ENCODE measurements at places on chromosomes 3 and 15. TPM values are rescaled to one million over a fixed set of nuclear protein-coding genes. Genes with fewer than 3 reads are reported as not detected.
A peak's percentile ranks its signal among the peaks of the same experiment; 100 is the strongest.

DNA sequence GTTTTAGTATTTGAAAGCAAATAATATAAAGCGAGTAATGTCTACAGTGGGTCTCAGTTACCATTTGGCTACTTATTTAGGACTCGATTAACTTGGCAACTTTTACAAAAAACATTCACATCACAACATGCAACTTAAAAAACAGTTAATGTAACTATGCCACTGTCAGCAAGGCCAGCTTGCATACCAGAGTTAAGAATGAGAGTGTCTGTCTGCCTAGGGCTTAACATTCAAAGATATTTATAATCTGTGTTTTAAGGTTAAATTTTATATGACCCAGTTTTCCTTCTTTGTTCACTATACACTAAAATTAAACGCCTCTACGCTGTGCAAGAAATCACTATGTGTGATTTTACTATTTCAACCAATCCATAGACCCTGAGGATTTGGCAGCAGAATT is 5.2 kb upstream of the CDAN1 start:
- no peak for DNase-seq

DNA sequence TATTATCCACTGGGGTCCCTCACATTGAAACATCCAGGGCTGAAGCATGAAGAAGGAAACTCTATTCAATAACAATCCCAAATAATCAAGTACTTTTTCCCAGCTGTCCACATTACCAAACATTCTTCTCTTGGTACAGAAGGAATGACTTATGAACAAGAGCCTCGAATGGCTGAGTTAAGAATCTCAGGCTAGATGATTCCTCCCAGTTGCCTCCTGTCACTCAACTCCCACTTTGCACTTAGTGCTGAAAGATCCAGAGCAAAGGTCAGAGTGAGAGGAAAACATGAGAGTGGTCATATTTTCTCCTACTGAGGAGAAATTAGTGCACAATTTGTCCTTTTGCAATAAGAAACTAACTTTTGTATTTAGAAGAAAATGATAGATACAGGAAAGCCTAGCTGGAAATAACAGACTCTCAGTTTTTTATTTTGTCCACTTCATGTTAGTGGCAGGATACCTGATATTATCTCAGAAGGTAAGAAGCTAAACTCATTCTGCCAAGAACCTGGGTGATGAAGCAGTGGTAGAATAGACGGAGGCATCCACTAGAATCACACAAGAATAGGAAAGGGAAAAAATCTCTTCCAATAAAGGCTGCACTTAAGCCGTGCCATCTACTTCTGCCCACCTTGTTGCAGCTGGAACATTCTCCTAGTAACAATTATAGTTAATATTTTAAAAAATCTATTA is 46.2 kb downstream of the GADL1 start:
- no peak for DNase-seq

DNA sequence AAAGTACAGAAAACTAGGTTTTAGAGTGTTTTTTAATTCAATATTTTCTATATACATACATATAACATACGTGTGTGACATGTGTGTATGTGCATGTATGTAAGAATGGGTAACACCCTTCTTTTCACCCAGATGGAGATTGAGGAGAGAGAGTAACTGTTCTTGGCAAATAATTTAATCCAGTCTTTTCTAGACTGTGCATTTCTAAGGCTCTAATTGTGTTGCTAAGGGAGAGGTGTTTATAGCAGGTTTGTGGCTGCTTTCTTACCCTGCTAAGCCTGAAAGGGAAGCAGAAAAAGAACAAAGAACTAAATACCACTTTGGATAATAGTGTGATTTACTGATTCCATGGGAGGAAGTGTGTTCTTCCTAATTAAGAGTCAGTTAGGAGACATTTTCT is 46.0 kb upstream of the ALDH1L1 start:
- DNase-seq = no peak

DNA sequence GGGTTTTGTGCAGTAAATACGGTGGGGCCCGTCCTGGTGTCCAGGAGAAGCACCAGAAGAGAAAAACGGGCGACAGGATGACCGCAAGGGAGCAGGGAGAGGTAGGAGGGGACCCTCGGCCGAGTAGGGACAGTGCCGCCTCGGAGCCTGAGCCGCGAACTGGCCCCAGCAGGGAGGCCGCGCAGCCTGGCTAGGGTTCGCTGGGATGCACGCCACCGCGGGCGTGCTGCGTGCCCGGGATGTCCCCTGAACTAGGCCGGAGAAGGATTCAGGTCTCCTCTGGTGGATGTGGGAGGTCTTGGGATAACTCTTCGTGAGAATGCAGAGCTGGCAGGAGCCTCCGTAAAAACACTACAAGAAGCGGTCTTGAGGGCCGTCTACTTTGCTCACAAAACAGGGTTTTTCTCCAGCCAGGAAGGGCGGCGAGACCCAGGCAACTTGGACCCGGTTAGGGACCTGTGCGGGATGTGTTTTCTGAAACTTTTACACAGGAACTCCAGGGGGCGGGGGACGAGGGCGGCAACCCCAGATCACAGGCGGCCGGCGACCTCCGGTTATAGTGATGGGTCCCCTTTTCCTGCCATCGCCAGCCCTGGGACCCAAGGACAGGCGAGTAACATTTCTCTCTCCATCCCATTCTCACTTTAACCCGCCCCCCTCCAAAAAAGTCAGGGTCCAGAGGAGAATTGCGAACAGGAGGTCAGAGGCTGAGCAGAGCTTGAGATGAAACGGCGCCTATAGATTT is 35.5 kb downstream of the NR2F2 start:
- DNase-seq = no peak

DNA sequence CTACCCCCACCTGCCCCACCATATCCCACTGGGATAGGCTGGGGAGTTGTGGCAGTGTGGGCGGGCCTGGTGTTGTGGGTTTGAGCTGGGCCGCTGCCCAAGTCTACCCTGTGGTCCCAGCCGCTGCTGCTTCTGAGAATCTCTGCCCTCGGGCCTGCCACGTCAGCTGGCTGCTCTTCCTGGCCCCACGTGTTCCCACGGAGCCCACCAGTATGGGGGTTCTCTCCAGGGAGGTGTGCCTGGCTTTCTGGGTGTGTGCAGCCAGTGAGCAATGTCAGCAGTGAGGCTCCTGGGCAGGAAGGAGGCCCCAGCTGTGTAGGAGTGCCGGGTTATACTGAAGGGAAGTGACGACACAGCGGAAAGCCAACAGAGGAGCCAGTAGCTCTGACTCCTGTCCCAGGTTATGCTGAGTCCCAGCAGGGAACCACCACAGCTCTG is 10.5 kb downstream of the GNAI2 start:
- peak; percentile 94 for DNase-seq

DNA sequence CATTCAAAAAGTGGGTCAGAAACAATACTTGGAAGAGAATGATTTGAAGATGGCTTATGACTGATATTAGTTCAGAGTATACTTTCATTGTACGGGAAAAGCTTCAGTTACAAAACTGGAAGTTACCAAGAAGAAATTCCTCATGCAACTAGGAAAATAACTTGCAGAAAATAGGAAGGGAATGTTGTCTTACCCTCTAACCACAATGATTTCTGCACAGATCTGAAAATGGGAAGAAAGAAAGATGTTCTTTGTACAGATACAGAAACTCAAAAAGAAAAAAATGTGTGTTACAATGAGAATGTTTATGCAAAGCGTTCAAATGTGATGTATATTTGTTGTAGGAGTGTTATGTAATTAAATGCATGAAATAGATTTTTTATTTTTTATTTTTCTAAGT is 3.7 kb downstream of the ZNF280D start:
- no peak for DNase-seq

- no peak for DNase-seq
Observed at GRCh38 chr3:160588023-160588422, 22.7 kb upstream of the KPNA4 start.

- DNase-seq = no peak
Observed at GRCh38 chr3:133986311-133986710, 43.4 kb downstream of the SLCO2A1 start.

GRCh38 chr3:122694966-122695365 is 14.3 kb downstream of the PARP14 start:
- DNase-seq = no peak

GRCh38 chr3:140316868-140317400 is 360.9 kb upstream of the TRIM42 start:
- no peak for DNase-seq

DNA sequence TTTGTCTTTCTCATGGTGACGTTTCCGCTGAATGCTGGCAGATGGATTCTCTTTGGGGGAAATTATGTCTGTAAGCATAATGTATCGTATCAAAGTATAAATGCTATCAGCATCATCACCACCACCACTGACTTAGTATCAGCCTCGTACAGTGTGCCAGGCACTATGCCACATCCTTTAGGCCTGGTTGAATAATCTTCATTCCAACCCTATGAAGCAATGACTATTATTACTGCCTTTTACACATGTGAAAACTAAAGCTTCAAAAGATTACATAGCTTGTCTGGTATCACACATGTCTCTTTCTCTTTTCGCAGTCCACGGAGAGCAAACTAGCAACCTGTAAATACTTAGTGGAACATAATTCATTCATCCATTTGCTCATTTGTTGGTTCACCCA is 166.7 kb upstream of the PRICKLE2 start:
- no peak for DNase-seq

GRCh38 chr15:88959445-88959844 is 46.3 kb upstream of the MFGE8 start:
- no peak for DNase-seq

- DNase-seq = no peak
Observed at GRCh38 chr3:46542344-46542743, 23.8 kb downstream of the LRRC2 start.

GRCh38 chr15:77019521-77020331 is 24.8 kb downstream of the PSTPIP1 start:
- peak; percentile 75 for DNase-seq

- DNase-seq = no peak
Observed at GRCh38 chr15:34718681-34719665, 35.8 kb downstream of the GJD2 start.

GRCh38 chr3:141275032-141275422 is 43.4 kb downstream of the PXYLP1 start:
- DNase-seq = peak; percentile 51

- no peak for DNase-seq
Observed at GRCh38 chr15:27499719-27500118, 528.7 kb downstream of the GABRG3 start.

GRCh38 chr3:159455741-159456181 is 532.9 kb upstream of the IL12A start:
- no peak for DNase-seq

DNA sequence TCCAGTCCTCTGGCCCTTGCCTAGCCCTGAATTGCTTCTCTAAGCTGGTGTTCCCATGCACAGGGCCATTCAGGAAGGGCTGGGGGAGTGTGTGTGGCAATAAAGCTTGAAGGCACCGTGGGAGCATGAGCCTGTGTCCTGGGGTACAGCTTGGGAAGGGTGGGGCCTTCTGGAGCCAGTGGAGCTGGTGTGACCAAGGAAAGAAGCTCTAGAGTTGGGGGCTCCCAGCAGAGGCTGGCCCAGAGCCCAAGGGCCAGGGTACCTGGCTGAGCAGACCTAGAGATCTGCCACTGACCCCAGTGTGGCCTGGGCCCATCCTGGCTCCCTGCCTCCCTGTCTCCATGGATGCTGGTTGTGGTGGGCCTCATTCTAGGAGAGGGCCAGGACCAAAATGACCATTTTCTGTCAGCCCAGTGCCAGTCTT is 8.1 kb downstream of the ABTB1 start:
- peak; percentile 4 for DNase-seq

DNA sequence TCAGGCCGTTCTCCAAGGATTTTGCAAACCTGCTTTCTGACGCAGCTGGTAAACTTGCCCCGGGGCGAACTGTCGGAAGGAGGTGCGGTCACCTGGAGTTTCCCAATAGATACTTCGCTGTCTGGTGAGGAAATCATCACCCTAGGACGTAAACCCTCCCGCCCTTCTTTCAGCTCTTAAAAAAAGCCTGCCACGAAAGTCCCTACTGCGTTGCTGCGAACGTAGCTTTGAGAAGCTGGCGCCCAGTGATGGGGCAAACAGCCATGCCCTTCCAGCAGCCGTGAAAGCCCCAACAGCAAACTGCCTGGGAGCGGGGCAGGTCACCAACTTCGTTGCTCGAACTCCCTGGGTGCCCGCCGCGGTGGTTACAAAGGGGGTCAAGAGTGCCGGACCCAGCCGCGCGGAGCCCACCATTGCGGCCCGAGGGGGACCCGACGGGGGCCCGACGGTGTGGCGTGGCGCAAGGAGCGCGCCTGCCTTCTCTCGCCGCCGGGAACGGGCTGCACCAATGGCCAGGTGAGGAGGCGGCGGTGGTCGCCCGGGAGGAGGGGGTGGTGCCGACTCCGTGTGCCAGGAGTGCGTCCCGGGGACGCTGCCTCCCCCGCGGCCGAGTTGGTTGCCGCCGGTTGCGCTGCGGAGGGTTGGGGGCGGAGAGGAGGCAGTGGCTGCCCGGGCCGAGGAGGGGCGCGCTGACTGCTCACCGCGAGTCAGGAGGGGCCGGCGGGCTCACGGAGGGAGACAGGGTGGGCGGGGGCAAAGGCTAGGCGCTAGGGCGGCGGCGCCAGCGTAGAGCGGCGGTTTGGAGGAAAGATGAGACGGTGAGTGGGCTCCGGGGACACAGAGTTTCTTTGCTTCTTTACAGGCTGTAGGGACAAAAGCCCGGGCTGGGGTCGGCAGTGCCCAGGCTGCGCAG is at the start of gene PHLDB2:
PHLDB2 (plus strand) TSS at position 205 of the 913 bp plus-strand sequence. CDS start 24,813 bp downstream, outside the sequence.
- peak; percentile 73 for DNase-seq

- no peak for DNase-seq
Observed at GRCh38 chr3:145889730-145890129, 271.3 kb downstream of the PLOD2 start.

- no peak for DNase-seq
Observed at GRCh38 chr3:87088430-87088992, 97.6 kb upstream of the VGLL3 start.

- peak; percentile 9 for DNase-seq
Observed at GRCh38 chr15:77037388-77038209, 33.3 kb downstream of the TSPAN3 start.

DNA sequence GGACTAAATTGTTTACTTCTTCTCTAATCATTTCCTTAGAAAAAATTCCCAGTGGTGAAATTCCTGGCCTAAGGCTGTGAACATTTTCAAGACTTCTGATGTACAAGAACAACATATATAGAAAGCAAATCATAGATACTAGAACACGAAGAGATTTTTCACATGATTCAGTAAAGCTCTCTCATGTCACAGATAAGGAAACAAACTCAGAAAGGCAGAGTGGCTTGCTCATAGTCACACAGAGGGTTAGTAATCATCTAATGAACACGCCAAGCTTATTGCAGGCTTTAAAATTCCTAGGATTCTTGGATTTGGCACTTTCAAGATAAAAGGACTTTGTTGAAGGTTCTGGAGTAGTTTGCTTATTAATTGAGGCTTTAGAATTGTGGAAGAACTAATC is 26.2 kb downstream of the CRTAP start:
- DNase-seq = no peak

Gene PLIN1
- 0.31 TPM for total RNA-seq

Gene SLC24A5
- not detected for total RNA-seq

Gene LOXL1
- 2.5 TPM for total RNA-seq

Gene ACKR2
- total RNA-seq = 0.74 TPM

Gene KCNH8
- not detected for total RNA-seq

Gene GOLGA8M
- not detected for total RNA-seq

Gene SPATA12
- not detected for total RNA-seq

Gene HACL1
- 29.9 TPM for total RNA-seq

Gene ZNF148
- total RNA-seq = 29.9 TPM

Gene MYO5C
- total RNA-seq = 0.27 TPM
